ENCODE measurements at places on chromosomes 16 and 17.

DNA sequence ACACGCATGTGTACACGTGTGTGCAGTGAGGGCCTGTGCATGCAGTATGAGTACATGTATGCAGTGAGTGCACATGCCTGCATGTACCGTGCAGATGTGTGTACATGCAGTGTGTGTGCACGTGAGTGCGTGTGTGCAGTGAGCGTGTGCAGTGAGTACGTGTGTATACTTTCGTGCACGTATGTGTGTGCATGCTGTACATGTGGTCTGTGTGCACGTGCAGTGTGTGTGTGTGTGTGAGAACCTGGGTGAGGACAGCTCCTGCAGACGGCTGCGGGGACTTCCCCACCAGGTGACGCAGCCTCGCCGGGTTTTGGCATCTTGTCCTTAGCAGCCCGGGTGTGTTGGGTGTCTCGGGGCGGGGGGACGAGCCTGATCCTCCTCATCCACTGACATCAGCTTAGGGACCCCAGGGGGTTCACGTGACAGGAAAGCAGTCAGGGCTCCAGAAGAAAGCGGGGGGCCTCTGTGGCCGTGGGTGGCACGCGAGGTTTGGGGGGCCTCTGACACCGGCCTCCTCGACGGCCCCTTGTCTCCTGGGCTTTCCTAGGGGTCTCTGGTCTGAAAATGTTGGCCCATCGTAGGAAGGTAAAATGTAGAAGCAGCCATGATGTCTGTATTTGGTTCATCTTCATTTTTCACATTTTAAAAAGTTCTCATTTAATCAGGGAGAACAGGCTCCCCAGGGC, 119.6 kb upstream of the ZNF750 start:
- peak; percentile 53 for DNase-seq

- no peak for DNase-seq
Observed at GRCh38 chr16:89892055-89892630, 18.8 kb downstream of the TCF25 start.

DNA sequence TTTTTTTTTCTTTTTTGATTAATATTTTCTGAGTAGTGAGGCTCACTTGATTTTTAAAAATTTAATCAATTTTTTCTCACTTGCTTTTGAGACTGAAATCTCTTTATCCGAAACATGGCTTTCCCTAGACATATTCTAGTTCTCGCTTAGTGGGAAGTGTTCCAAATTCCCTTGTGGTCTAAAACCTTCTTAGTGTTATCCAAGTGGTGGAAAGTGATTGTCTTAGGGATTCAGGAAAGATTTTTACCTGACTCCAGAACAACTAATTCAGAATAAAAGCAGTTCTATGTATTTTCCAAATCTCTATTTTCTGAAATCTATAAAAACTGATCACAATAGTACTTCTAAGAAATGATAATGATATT, 178.8 kb downstream of the MAP2K6 start:
- DNase-seq: no peak

- DNase-seq: no peak
Observed at GRCh38 chr17:50501054-50501453, 7.2 kb upstream of the MYCBPAP start.

- DNase-seq: no peak
Observed at GRCh38 chr16:67100569-67101310, 9.0 kb upstream of the PHAF1 start.

DNA sequence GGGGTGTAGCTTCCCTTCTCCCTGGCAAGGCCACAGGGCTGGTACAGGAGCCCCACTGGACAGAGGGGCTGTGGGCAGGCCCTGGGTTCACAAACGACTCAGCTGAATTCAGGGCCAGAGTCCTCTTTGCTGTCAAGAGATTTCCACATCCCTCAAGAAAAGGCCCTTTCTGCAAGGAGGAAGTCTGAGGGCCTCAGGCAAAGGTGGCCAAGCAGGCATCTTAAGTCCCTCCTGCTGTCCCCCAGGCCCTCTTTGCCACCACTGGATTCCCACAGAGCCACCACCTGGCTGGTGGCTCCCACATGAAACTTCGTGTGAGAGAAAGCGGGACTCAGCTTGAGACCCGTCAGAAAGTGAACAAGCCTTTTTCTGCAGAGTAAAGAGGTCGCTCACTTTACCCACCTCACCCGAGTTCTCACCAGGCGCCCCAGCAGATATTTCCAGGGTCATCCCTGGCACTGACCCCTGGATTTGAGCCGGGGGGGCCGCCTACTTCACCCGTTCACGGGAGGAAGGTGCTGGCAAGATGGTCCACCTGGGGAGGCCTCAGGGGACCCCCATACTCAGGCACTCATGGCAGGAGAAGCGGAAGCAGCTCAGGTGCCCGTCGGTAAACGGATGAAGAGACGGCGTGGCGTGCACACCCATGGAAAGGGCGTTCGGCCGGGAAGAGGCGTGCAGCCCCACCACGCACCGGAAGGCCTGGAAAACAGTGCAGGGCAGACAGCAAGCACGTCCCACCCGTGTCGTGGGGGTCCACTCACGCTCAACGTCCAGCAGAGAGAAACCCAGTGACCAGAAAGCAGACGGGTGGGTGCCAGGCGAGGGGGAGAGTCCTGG, 3.6 kb downstream of the RNF166 start:
- no peak for DNase-seq
